Esophagus squamous epithelium (tissue), 5 donors: ENCODE measurements at places on chromosomes 5 and 9.

DNA sequence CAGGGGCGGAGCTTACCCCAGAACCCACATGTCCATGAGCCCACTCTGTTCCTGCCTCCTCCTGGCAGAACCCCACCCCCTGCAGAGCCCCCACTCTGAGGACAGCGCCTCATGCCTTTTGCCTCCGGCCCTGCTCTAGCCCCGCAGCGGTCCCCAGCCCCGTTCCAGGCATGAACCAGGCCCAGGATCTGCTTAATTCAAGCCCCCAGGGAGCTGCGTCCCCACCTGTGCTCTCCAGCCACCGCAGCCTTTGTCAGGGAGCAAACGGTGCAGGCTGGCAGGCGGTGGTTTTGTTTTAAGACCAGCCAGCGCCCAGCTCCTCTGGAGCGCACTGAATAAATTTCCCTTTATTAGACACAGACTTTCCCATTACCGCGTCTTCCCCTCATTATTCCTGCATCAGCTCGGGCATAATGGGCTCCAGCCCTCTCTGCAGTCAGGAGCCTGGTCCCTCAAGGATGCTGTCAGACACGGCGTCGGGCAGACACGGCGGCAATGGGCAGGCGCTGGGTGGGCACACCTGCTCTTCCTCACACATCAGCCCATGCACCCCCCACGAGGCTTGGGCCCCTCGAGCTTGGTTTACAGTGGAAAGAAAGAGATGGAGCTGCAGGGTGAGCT is 137.6 kb downstream of the OLFM1 start:
- DNase-seq = no peak

GRCh38 chr5:2735996-2736395 is 15.5 kb downstream of the IRX2 start:
- DNase-seq = no peak

- DNase-seq = no peak
These were observed 1.8 kb downstream of the NCS1 start for GRCh38 chr9:130174025-130174424.

DNA sequence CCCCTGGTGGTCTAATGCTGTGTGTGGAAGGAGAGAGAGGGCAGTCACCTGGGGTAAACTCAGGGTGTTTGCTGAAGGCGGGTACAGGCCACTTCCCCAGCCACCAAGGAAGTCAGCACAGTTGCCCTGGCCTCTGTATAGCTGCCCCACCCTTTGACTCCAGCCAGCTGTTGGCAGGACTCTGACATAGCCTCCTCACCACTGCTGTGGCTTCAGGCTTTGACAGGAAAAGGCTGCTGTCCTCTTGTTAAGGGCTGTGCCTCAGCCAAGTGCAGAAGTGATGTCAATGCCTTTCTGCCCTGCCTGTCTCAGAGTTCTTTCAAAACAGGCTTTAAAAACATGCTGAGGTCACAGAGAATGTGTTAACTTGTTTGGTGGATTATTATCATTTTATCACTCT is 487.2 kb upstream of the KLF4 start:
- DNase-seq = peak; percentile 10

- no peak for DNase-seq
These were observed 19.4 kb downstream of the OGN start for GRCh38 chr9:92385001-92385400.

- DNase-seq = no peak
These were observed 216.7 kb downstream of the CDH18 start for GRCh38 chr5:19771174-19771835.

DNA sequence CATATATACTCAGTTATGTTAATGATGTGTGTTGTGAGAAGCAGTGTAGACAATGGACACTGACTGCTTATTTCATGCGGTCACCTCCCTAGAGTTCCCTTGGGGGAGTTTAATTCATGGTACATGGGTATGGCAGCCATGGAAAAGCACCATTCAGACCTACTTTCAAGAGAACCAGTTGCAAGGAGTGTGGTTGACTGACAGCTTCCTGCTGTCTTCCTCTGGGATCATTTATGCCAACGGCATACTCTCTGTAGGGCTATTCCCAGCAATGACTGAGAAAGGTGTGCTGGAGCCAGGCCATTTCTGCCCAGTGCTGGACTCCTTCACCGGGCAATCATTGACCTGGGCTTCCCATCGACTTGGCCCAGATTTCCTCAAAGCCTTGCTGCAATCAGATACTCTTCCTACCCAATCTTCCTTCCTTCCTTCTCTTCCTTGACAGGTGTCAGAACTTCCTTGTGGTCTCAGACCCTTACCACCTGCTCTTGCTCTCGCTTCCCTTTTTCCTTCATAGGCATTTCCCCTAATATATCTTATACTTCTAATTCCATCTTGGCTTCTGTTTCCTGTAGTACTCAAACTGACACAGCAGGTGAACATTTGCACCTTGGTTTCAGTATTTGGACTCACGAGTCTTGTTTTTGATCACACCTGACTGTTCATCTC is 3.4 kb upstream of the CLINT1 start:
- DNase-seq = no peak

DNA sequence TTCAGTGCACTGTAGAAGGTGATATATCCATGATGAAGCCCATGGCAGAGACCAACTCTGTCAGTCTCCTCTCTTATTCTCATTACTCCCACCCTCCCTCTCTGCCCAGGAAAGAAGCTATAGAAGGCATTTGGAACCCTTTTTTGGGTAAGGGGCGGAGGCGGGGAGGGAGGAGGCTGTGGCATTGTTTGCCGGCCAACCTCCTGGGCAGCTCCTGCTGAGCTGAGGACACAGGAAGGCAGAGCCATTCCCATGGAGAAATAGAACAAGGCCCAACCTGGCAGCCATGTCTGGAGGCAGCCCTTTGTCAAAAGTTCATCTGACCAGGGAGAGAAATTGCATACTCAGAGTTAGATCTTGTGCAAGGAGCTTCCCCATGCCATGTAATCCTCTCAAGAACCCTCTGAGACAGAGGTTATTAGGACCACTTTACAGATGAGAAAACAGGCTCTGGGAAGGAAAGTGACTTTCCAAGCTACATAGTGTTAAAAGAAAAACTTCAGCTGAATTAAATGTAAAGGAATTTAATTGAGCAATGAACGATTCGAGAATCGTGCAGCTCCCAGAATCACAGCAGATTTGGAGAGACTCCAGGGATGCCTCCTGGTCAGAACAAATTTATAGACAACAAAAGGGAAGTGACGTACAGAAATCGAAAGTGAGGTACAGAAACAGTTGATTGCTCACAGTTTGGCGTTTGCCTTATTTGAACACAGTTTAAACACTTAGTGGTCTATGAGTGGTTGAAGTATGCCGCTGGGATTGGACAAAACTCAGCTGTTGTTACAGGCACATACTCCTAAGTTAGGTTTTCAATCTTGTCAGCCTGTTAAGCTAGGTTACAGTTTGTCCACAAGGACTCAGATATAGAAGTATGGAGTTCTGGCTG is 158.6 kb downstream of the MELK start:
- DNase-seq = no peak

GRCh38 chr5:174310243-174310642 is 264.7 kb downstream of the NSG2 start:
- DNase-seq = no peak

GRCh38 chr9:118650417-118650816 is 718.8 kb downstream of the BRINP1 start:
- no peak for DNase-seq

- DNase-seq = no peak
These were observed 33.0 kb upstream of the CHD1 start for GRCh38 chr5:98961665-98962344.

GRCh38 chr5:37757980-37758582 is 81.8 kb downstream of the GDNF start:
- no peak for DNase-seq

- no peak for DNase-seq
These were observed 1.4 kb upstream of the PPP1R26 start for GRCh38 chr9:135478191-135478590.
